Spinal cord (tissue), 10 donors: ENCODE measurements at places on chromosomes 3 and 15. TPM values are rescaled to one million over a fixed set of nuclear protein-coding genes. Genes with fewer than 3 reads are reported as not detected.

The CLSTN2 gene
- 20.7 TPM for polyA plus RNA-seq

The GOLGA8Q gene
- 0.87 TPM for polyA plus RNA-seq

The CEP19 gene
- 11.7 TPM for polyA plus RNA-seq

The ISLR2 gene
- 16.7 TPM for polyA plus RNA-seq

The COPB2 gene
- polyA plus RNA-seq: 122 TPM

The CNTN4 gene
- polyA plus RNA-seq: 34.3 TPM

The PSTPIP1 gene
- polyA plus RNA-seq: 1.4 TPM

The GNAT1 gene
- 0.29 TPM for polyA plus RNA-seq

The VILL gene
- 9.9 TPM for polyA plus RNA-seq
